ENCODE measurements at places on chromosomes 6 and 20. TPM values are rescaled to one million over a fixed set of nuclear protein-coding genes. Genes with fewer than 3 reads are reported as not detected.

HSF2 gene
- 10.7 TPM for total RNA-seq

FRMD1 gene
- not detected for total RNA-seq

TFAP2A gene
- total RNA-seq, result 15.7 TPM

CASS4 gene
- under 0.01 TPM for total RNA-seq

ZC2HC1B gene
- total RNA-seq, result not detected

GUCA1A gene
- total RNA-seq, result not detected

ADGRF5 gene
- not detected for total RNA-seq

PTPRT gene
- total RNA-seq, result 0.17 TPM

MCHR2 gene
- not detected for total RNA-seq

HLA-DMA gene
- 2.2 TPM for total RNA-seq

ATP6V1G2 gene
- 0.80 TPM for total RNA-seq

AFDN gene
- 129 TPM for total RNA-seq

GOPC gene
- total RNA-seq, result 72.5 TPM

RSPH3 gene
- 12.2 TPM for total RNA-seq

TRAPPC3L gene
- 1.5 TPM for total RNA-seq

PDE7B gene
- total RNA-seq, result not detected

CLPSL1 gene
- total RNA-seq, result not detected

HLA-C gene
- total RNA-seq, result 82.5 TPM

RIPPLY2 gene
- not detected for total RNA-seq

TMEM217 gene
- 4.2 TPM for total RNA-seq

DNAH8 gene
- not detected for total RNA-seq

UNC93A gene
- not detected for total RNA-seq

MOG gene
- total RNA-seq, result not detected

RBPJL gene
- total RNA-seq, result not detected

SCUBE3 gene
- total RNA-seq, result under 0.01 TPM

GSS gene
- total RNA-seq, result 163 TPM

SLC2A10 gene
- total RNA-seq, result 0.40 TPM

VNN1 gene
- total RNA-seq, result under 0.01 TPM

KIAA1755 gene
- total RNA-seq, result not detected

SLC22A3 gene
- total RNA-seq, result 0.33 TPM

MAPK13 gene
- total RNA-seq, result 11.9 TPM

PRR3 gene
- total RNA-seq, result 13.5 TPM

POPDC3 gene
- 14.4 TPM for total RNA-seq

MEP1A gene
- 0.19 TPM for total RNA-seq

LINC00237 gene
- total RNA-seq, result not detected

MEI4 gene
- not detected for total RNA-seq

MC3R gene
- total RNA-seq, result not detected

CD109 gene
- total RNA-seq, result 82.5 TPM

ZNF831 gene
- not detected for total RNA-seq

PRDM1 gene
- total RNA-seq, result 5.7 TPM

PRL gene
- not detected for total RNA-seq

CCM2L gene
- not detected for total RNA-seq

XKR7 gene
- total RNA-seq, result not detected

HLA-F gene
- 27.2 TPM for total RNA-seq

ENPP5 gene
- 27.0 TPM for total RNA-seq

ZSCAN16 gene
- total RNA-seq, result 1.1 TPM

CGA gene
- total RNA-seq, result not detected

PRSS16 gene
- total RNA-seq, result 10.5 TPM

FOXS1 gene
- total RNA-seq, result 0.17 TPM

MTFR2 gene
- 2.0 TPM for total RNA-seq

SCAND1 gene
- 41.5 TPM for total RNA-seq

SLC22A2 gene
- total RNA-seq, result not detected

CST1 gene
- total RNA-seq, result not detected

MOCS1 gene
- total RNA-seq, result 5.2 TPM

CTCFL gene
- not detected for total RNA-seq

SLCO4A1 gene
- 0.17 TPM for total RNA-seq

PRELID3B gene
- 153 TPM for total RNA-seq

Measured in mammary epithelial cell (primary cell).